ENCODE measurements at places on chromosomes 1 and 21. TPM values are rescaled to one million over a fixed set of nuclear protein-coding genes. Genes with fewer than 3 reads are reported as not detected.

FAM78B gene
- total RNA-seq, result 1.3 TPM

GRCh38 chr21:34648739-34649297 lies 20.0 kb upstream of the CLIC6 start:
- no peak for DNase-seq

GRCh38 chr1:86380257-86380861 lies 15.8 kb downstream of the ODF2L start:
- DNase-seq, result no peak

DNA sequence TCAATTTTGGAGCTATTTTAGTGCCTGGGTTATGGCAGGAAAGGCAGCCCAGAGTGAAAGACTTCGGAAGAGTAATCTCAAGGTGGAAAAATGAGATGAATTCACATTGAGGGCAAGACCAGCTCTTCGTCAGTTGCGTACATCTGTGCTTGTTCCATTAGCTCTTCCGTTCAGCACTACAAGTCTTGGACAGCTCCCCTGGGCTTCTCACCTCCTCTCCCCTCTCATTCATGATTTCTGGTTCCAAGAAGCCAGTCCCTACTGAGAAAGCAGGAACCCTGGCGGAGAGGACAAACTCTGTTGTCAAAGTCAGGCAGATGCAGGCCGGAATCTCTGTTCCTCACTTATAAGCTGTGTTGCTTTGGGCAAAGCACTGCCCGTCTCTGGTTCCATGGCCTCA lies 76.5 kb downstream of the ACTL8 start:
- DNase-seq, result peak; percentile 52

DNA sequence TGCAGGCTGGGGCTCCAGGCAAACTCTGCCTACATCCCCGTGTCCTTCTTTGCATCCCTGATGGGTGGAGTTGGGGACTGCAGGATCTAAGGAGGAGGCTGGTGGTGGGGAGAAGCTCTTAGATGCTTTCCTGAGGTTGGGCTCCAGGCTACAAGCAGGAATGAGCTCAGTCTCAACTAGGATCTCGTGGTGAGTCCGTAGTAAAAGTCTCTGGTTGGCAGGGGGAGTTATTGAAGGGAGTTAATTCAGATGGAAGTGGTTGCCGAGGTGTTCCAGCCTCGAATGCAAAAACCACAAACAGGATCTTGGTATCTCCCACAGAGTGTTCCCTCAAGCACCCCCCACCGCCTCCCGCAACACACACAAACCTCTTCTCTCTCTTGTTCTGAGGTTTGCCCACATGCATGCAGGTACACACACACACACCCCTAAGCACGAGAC lies 35.0 kb downstream of the TMCC2 start:
- DNase-seq, result no peak

DNA sequence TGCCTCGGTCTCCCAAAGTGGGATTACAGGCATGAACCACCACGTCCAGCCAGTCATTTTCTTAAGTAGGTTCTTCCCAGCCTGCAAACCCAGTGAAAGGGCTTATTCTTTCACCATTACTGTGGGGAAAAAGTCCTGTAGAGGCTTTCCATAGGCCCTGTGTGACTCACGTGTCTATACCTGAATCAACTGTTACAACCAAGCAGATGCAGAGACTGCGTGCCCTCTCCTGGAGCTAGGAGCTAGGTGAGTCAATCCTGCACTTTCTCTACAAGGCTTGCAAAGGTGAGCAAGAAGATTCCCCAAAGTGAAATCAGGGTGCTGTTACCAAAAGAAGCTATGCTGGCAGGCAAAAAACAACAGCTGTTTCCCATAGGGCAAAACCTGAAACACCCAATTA lies 13.8 kb upstream of the MPZL1 start:
- DNase-seq, result no peak

DNA sequence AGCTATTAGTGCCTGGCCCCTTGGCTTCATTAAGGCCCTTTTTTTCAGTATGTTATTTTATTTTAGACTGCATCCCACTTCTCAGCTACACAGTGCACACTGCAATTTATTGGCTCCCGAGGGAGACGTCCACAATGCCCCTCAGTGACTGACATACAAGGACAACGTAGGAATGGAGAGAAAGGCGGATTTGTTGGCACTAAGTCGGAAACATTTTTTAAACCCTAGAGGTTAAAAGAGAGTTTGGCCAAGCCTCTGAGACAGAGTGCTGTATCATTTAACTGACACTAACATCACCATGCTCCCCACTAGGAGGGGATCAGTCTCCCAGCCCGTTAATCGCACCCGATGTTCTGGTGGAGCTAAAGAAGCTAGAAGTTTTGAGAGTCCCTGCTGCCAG lies 45.7 kb upstream of the FOXD3 start:
- DNase-seq, result no peak

- no peak for DNase-seq
Observed at GRCh38 chr1:245124644-245125043, 30.1 kb upstream of the KIF26B start.
